ENCODE measurements at places on chromosomes 4 and X.
A peak's percentile ranks its signal among the peaks of the same experiment; 100 is the strongest.

DNA sequence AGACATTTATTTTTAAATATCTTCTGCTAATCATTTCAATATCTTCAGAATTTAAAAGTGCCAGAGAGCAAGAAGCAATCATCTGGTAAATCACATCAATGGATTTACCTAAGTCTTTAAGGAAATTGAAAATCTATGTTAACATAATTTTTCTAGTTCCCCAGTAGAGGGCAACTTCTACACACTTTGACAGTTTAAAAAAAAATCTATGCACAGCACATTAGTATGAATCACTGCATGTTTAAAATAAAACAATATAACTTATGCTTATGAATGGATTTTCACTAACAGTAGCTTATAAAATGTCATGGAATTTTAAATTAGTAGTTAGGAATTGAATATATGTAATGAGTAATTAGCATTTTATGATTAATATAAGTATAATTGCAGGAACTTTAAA lies 126.5 kb downstream of the REELD1 start:
- DNase-seq = no peak

GRCh38 chrX:72142794-72143608 lies 11.3 kb upstream of the RTL5 start:
- DNase-seq = no peak

DNA sequence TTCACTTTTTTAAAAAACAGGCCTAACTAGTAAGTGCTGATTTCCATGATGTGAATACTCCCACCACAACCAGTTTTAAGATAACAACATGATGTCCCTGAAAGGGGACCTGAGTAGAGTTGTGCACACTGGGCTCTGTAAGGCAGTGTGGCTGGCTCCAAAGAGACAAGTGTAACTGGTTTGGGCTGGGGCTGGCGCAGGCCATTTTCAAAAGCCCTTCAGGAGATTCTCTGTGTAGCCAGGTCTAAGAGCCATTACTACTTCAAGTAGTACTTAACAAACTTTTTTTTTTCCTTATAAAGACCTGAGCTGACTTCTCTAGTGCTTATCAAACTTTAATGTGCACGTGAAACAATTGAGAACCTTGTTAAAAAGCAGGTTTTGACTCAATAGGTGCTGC lies 4.3 kb downstream of the QRFPR start:
- no peak for DNase-seq

DNA sequence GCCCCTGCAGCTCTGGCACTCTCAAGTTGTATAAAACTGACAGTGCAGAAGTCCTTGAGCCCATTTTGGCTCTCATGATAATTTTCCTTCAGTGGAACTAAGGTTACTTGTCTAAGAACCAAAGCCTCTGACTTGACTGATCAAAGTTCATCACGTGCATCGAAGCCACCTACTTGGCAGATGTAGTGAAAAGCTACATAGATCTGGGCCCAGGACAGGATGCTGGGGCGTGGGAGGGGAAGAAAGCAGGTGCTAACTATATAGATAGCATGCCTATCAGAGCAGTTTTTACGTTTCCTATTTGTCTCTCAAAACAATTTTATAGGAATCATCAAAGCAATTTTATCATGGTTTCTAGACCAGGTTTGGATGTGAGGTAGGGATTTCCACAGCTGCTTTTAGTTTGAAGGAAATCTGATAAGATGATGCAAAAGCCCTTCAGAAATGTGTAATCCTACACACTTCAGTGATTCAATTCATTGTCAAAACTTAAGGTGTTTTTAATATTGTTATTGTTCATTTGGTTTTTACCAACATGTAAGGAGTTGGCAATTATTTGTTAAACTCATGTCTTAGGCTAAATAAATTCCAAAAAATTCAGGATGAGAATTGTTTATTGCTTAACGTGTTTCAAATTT lies 1.2 kb upstream of the CD40LG start:
- no peak for DNase-seq

DNA sequence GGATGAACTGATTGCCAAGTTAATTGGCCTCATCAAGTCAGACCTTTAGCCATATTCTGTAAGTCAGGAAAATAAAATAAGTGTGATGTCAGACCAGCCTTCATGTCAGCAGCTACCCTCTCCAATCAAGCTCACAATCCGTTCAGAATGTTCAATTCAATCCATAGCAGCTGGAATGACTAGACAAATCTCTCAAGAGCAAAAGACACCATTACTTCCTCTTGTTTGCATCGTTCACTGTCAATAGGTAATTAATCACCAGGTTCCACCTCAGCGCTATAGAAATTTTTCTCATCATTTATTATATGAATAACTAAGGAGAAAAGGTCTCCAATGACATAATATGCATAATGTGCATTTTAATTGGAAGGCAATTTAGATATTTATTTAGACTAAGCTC lies 321.0 kb upstream of the GRIA3 start:
- no peak for DNase-seq

DNA sequence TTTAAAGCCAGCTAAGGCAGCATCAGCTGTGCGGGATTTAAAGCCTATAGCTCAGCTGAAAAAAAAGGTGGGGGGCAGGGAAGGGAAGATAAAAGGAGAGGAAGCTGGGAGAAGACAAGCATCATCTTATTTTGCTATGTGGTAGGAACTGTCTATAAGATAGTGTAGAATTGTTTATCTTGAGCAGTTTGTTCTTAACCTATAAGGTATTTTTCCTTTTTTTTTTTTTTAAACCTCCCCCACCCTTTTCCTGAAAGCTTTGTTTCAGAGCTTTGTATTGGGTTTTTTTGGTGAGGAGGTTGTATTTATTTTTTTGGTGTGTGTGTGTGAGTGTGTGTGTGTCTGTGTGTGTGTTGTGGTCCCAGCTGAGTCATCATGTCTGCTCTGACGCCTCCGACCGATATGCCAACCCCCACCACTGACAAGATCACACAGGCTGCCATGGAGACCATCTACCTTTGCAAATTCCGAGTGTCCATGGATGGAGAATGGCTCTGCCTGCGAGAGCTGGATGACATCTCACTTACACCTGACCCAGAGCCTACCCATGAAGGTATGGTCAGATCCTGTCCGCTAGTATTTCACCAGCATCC lies 531 bp downstream of the RUFY3 start:
- peak; percentile 23 for DNase-seq

- DNase-seq = peak; percentile 5
These were observed 28.0 kb downstream of the PDHA2 start for GRCh38 chr4:95867919-95868318.

- peak; percentile 17 for DNase-seq
These were observed 202.7 kb downstream of the SPRY1 start for GRCh38 chr4:123599061-123599919.

DNA sequence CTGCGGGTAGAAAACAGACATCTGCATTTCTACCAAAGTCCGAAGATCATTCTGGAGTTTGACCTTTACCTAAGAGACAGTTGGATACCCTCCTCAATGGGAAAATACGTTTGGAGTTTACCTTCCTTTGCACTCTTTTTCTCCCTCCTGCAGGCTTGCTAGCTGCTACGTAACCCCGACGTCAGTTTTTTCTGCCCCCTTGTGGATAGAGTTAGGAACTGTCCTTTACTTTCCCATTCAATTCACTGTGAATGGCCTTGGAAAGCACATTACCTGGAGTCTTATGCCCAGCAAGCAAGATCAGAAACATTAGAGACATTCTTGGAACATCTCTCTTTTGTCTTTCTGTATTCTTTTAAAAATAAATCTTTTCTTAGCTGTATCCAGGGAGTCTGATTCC lies 250.7 kb downstream of the NAP1L3 start:
- peak; percentile 0 for DNase-seq
